ENCODE measurements at places on chromosomes 6 and 20.

DNA sequence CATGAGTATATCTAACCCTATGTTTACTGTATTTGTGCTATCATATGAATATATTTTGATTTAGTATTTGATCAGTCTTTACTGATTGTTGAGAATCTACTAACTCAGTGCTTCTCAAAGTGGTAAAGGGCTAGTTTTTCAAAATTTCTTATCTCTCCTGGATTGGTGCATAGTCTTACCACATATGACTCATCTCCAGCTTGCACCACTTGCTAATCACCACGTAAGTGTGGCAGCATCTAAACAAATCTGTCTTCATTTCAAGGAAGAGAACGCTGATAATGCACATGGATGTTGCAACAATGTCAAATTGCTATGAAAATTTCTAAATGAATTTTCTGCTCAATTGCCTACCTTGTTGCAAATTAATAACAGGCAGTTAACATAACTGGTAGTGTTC is 299.5 kb downstream of the PAX1 start:
- DNase-seq, result no peak

GRCh38 chr6:43917878-43918382 is 147.9 kb downstream of the VEGFA start:
- no peak for DNase-seq

DNA sequence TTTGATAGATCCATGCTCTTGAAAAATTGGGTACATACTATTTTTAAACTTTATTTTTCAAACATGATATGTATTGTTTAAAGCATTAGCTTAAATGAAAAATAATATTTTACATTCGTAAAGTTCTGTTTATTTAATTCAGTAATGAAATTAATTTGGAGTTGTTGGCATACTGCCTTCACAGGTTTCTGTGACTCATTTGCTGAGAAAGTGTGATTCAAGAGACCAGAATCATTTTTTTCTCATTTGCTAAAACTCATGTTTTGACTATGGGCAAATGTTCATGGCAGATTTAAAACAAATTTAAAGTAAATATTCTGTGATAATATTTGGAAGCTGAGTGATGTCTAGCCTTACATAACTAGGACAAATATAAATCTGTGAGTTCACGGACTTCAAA is 230.4 kb downstream of the BCKDHB start:
- DNase-seq, result no peak

- no peak for DNase-seq
Observed at GRCh38 chr20:57051096-57051495, 215.3 kb downstream of the BMP7 start.

GRCh38 chr6:74551896-74552295 is 654.0 kb downstream of the COL12A1 start:
- no peak for DNase-seq

DNA sequence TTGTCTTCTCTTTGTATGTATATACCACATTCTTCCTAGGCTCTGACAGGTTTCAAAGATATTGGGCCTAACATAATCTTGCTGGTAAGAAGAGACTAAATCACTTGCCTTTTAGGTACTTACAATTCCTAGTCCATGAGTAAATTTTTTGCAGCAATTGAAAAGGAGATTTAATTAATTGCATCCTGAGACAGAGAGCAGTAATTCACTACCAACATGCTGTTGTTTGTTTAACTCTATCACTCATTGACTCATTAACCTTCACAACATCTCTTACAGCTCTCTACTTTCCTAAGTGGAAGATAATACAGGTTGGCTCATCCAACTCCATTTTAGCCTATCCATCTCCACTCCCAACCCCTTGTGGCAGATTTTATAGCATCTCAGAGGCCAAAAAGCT is 280.4 kb downstream of the ALDH8A1 start:
- DNase-seq, result no peak

GRCh38 chr20:63930971-63931553 is 25.2 kb downstream of the UCKL1 start:
- no peak for DNase-seq

- DNase-seq, result no peak
Observed at GRCh38 chr20:48737434-48738093, 90.2 kb downstream of the PREX1 start.

- no peak for DNase-seq
Observed at GRCh38 chr6:145155873-145156782, 579.2 kb downstream of the EPM2A start.

DNA sequence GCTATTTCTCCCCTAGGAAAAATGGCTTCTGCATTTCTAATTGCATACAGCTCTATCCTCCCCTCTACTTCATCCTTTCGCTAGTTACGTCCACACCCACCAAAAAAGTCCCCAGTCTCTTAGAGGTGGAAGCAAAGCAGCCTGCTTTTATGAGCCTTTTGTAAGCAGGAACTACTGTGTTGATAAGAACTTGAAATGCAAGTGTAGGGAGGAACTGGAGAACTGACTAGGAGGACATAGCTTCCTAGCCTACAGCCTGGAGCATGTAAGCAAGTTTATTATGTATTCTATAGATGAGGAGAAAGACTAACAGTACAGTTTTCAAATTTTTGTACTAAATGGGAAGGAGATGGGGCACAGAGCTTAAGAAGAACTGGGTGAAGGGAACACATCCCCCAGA is 10.3 kb downstream of the ARHGAP18 start:
- no peak for DNase-seq

DNA sequence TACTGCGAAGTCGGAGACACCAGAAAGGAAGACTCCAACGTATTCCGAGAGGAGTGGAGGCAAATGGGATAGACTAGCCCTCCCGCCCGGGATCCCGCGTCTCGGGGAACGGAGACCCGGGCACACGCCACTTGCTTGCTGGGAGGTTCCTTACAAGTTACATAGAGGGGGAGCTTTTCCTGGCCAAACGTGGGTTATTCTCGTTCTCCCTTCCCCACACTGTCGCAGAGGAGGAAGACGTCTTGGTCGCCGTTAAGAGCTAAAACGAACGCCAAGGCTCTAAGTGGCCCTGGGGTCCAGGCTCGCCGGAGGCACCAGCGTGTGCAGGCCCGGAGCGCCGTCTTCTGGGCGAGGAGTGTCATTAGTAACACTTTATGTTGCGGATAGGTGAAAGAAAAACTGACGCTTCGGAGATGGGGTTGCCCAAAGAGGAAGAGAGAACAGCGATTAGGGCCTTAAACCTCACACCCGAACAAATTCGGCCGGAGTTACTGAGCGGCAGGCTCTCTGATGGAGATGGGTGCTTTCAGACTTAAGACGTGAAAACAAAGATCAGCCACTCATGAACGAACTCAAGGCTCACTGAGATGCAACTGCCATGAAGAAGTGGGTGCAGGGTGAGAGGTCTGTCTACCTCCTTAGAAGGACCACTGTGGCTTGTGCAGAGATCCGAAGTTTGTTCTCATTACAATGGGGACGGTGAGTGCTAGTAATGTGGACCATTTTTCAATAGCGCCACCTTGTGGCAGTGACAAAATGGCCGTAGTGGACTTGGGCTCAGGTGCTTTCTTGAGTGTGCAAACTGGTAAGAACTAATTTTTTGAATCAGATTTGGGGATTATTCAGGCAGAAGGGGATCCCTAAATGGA is 11.7 kb upstream of the ZNF311 start:
- DNase-seq, result peak; percentile 73

DNA sequence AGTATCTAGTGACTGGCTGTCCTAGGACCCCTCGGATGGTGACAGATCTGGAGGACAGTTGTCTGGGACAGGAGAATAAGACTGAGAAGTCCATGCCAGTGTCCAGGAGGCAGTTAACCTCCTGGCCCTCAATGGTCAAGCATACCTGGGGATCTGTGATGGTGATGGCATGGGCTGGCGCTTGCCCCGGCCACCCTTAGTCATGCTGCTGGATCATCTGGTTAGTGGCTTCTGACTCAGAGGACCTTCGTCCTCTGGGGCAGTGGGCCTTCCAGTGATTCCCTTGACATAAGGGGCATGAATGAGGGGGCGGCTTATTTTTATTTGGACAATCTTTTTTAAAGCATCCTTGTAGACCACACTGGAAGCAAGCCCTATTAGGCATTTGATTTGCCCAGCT is 24.0 kb upstream of the SF3B5 start:
- DNase-seq, result no peak
